Activated CD4-positive, alpha-beta memory T cell treated with anti-CD3 and anti-CD28 coated beads for 36 hours (primary cell): ENCODE measurements at places on chromosomes 7 and 10. TPM values are rescaled to one million over a fixed set of nuclear protein-coding genes. Genes with fewer than 3 reads are reported as not detected.

Gene TAS2R5
- total RNA-seq = 1.3 TPM

Gene ZCCHC24
- 1.00 TPM for total RNA-seq

Gene OPN1SW
- not detected for total RNA-seq

DNA sequence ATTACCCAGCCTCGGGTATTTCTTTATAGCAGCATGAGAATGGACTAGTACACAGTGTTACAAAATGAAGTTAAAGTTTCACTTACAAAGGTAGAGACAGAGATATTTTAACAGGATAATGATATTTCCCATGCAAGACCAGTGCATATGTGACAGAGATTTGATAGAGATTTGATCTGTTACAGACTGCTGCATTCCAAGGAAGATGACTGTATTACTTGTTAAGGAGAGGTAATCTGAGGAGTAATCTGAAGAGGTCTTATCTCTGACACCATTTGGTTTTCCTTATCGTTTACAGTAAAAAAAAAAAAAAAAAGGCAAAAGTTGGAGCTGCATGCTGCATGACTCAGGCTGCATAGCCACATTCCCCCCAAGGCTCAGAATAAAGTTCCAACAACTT lies 289.6 kb downstream of the POM121L12 start:
- DNase-seq = no peak

DNA sequence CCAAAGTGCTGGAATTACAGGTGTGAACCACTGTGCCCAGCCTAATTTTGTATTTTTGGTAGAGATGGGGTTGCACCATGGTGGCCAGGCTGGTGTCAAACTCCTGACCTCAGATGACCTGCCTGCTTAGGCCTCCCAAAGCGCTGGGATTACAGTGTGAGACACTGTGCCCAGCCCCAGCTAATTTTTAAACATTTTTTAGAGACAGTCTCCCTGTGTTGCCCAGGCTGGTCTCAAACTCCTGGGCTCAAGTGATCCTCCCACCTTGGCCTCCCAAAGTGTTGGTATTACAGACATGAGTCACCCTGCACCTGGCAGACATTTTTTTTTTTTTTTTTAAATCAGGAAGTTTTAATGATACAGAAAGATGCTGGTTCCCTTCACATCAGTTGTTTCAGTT lies 15.5 kb downstream of the DENND10 start:
- DNase-seq = no peak

DNA sequence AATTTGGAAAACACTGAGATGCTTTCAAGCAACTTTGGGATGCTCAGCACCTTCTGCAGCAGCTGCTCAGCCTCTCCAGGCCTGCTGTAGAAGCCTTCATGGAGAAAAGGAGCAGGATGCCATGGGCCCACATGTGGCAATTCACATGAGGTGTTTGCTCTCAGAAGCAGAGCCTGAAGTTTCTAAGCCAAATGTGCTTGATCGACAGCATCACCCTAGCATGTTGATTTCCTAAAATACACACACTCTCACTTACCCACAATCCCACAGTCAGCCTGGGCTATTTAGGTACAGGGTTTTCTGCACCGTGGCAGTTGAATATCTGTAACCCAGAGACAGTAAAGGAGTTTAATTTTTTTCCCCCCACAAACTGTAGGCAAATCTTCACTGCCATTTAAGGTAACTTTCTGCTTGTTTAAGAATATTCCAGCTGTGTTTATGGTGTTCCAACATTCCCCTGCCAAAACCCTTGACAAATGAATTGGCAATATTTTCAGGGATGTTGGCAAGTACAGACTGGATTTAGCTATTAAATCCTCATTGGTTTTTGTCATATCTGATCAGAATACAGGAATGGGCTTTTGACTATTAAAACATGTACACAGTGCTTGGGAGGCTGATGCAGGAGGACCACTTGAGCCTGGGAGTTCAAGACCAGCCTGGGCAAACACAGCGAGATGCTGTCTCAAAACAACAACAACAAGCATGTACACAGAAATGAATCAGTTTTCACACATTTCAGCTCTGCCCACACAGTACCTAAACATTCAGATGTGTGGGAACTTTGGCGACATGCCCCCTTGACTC lies 244.2 kb downstream of the CELF2 start:
- DNase-seq = no peak

- no peak for DNase-seq
Observed at GRCh38 chr7:155203882-155204691, 93.6 kb upstream of the INSIG1 start.

- no peak for DNase-seq
Observed at GRCh38 chr10:49768731-49769130, 6.6 kb upstream of the OGDHL start.

GRCh38 chr7:92717993-92718716 lies 118.2 kb downstream of the CDK6 start:
- DNase-seq = peak; percentile 82

DNA sequence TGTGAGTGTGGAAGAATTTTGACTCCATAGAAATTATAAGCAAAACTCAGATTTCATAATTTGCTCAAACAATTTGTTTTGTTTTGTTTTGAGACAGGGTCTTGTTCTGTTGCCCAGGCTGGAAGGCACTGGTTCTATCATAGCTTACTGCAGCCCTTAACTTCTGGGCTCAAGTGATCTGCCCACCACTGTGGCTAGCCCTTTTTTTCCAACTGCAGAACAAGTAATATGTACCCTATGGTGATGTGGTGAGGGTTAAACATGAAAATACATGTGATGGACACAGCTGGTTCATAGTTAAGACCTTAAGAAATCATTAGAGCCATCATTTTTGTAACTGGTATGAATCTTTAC lies 31.1 kb downstream of the CSTF2T start:
- DNase-seq = no peak

- DNase-seq = no peak
Observed at GRCh38 chr10:131733596-131733995, 167.2 kb upstream of the PPP2R2D start.

DNA sequence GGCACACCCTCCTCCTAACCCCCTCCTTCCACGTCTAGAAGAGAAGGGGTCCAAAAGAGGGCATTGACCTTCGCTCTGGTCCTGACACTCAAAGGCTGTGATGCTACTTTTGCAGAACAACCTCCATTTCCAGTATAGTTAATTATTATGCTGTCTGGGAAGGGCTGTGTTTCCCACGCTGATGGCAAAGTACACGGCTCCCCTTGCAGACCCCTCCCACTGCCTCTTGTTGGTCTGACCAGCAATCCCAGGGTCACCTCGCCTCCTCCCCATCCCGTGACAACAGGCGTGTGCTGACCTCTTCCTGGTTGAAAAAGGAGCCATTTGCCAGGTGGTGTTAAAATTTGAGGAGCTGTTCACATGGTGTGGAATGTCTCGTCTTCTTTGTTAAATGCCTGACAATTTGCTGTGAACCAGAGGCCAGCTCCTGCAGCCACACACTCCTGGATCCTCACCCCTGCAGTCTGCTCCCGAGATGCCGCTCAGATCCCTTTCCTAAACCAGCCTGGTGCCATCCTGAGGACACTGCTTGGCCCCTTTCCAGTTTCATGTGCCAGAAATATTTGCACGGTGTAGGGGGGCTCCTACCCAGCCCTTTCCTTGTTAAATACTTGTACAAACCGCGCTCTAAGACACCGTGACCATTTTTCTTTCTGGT lies 321.7 kb downstream of the WDR37 start:
- DNase-seq = no peak
